ENCODE measurements at places on chromosomes 3 and 15.

- DNase-seq: no peak
These were observed 38.1 kb upstream of the IQSEC1 start for GRCh38 chr3:13111173-13111872.

DNA sequence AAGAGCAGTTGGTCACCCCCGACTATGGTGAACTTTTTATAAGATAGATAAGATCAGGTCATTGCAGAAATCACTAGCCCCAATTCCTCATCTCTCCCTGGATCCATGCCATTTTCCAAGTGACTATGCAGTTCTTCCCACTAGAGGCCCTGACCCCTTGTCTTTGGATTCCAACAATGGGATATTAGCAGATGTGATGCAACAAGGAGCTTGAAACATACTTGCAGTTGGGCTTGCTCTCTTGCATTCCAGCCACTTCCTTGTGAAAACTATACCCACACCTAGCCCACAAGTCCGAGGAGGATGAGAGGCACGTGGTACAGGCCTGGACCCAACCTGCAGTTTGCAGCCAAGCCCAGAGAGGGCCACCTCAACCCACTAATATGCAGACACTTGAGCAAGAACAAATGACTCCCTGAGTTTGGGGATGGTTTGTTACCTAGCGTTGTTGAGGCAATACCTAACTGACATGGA, 60.6 kb downstream of the SUCLG2 start:
- DNase-seq: no peak

DNA sequence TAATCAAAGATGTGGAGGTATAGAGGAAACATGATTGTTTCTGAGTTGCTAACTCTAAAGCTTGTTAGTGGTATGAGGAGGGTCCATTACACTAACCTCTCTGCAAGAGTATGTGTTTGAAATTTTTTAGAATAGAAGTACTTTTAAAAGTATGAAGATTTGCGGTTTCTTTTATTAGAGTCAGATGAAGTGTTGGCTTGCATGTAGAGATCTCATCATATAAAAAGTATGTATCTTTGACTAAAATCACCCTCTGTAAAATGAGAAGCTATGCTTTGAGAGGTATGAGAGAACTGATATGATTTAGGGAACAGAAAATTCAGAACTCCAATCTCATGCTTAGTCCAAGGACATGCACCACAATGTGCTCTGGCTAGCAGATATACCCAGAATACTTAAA, 140.4 kb upstream of the MBNL1 start:
- DNase-seq: no peak

DNA sequence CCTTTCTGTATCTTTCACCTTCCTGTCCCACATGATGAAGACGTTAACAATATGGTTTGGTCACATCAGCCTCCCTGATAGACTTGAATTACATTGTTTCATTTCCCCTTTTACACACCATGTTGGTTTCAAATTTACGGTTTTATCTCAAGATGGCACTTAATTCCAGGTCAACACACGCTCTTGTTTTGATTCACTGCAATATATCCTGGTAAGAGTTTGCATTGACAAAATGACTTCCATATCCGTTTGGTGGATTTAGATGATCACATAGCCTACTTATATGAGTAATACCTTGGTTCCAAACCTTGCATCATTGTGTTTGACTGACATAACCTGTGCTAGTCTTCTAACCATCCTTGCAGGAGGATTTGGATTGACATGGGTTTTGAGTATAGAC, 499.4 kb downstream of the ROBO1 start:
- DNase-seq: no peak

GRCh38 chr3:20776692-20777091, 590.7 kb upstream of the SGO1 start:
- no peak for DNase-seq

- DNase-seq: no peak
These were observed 158.4 kb downstream of the TBC1D5 start for GRCh38 chr3:17584066-17584465.

DNA sequence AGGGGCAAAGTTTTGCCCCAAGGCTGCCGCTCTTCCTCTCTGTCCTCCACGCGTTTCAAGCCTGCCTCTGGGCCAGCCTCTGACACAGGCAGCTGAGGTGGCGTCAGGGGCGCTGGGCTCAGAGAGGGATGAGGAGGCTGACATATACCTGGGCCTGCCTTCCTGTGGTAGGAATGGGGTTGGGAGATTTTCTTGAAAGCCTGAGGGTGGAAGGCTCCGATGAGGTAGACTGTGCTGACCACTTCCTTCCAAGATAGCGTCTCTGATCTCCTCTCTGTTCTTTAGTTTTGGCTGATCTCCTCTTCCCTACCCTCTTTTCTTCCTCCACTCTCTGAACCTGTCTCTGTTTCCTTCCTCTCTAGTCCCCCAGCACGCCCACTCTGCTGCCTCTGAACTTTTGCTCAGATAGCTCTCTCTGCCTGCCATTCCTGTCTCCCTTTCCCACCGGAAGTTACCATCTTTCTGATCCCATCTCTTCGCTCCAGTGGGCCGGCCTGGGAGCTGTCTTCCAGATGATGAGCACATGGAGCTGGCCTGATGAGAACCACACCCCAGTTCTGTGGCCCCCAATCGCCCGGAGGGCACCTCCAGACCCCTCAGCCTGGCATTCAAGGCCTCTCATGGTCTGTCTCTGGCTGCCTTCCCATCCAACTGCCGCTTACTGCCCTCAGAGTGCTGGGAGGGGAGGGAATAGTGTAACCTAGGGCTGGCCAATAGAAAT, 32.5 kb upstream of the LCTL start:
- no peak for DNase-seq

DNA sequence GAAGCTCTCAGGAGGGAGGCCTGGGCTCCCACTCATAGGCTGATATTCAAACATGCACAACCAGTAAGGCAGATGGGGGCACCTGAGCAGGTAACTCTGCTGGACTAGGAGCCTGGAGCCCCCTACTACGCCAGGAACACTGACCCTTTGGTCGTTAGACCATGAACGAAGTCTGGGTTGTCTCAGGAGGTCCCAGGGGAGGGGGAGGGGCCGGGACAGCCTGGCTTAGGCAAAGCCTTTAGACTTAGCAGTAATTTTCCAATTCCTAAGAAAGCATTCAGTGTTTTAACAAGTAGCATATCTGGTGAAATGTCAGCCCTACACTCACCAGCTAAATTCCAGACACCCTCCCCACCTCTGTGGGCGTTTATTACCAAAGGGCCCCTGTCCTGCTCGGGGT, 67.4 kb upstream of the ST8SIA2 start:
- no peak for DNase-seq

DNA sequence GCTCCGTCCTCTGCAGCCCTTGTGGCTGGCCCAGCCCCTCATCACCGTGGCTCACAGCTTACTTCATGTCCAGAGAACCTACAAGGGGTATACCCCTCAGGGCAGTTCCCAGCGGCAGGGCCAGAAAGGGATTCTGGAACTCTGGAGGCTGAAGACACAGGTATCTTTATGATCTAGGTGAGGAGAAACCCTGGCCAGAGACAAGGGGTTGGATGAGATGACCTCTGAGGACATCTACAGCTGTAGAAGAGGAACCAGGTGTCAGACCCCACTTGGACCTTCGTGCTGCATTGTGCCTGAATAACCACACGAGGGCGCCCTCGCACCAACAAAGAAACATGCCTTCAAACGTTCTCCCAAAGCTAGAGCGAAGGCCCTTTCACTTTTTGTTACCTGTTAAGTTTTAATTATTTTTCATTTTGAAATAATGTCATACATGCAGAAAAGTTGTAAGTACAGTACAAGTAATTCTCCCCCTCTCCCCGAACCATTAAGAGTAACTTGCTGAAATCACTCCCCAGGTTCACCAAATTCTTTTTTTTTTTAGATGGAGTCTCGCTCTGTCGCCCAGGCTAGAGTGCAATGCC, 118.7 kb upstream of the SMAD3 start:
- DNase-seq: no peak
